ENCODE measurements at places on chromosomes 3 and 15.

GRCh38 chr3:50316657-50317242 is 5.8 kb downstream of the HYAL2 start:
- no peak for DNase-seq

- DNase-seq: no peak
Measured at GRCh38 chr15:35545316-35545823, 595 bp downstream of the DPH6 start.

DNA sequence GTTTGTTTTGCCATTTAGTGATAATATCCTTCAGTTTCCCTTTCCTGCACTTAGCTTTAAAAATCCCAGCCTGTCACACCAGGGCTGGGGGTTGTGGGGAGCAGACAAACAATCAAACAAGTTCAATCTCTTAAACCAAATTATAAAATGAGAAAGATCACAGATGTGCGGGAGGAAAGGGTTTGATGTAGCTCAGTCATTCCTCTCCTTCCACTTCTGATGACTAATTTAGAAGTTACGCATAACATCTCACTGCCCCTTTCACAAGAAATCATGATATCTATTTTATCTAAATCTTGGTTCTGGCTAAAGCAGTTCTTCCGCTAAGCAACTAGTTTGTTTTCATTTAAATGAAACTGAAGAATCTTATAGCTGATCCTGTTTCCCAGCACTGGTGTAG is 34.1 kb upstream of the ATG7 start:
- no peak for DNase-seq

- peak; percentile 18 for DNase-seq
Measured at GRCh38 chr3:52053307-52054304, 2.8 kb downstream of the DUSP7 start.

DNA sequence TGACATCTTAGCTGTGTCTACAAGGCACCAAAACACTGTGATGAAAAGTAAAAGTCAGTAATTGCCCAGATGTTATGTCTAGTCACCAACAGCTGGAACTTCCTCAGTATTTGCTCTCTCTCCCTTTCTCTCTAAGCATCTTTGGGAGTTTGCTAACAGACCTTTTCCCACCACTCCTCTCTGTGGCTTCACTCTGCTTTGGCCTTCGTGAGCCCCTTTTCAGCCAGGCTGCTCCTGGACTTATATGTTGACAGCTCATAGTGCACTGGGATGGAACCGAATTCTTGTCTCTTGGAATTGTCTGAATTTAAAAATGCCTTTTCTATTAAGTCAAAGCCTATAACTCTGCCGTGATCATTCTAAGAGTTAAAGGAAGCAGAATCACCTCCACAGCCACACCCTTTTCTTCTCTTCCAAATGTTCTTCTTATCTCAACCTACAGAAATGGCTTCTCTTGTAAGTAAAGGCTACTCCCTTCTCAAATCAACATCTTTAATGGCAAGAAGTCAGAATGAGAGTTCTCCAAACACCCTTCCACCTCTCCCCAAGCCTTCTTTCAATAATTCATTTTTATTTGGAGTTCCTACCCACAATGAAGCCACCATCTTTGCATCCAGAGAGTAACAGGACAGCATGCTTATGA is 17.2 kb upstream of the FOXP1 start:
- DNase-seq: no peak

All from stimulated activated CD8-positive, alpha-beta memory T cell treated with anti-CD3 and anti-CD28 coated beads, Interleukin-7, amount 100 ng/mL, for 48 hours (primary cell).